RPMI8226 (cell line): ENCODE measurements at places on chromosomes 5 and 9.

- DNase-seq, result no peak
Observed at GRCh38 chr5:91416491-91416890, 33.4 kb upstream of the ARRDC3 start.

- DNase-seq, result no peak
Observed at GRCh38 chr9:101585740-101586139, 9.0 kb downstream of the PPP3R2 start.

DNA sequence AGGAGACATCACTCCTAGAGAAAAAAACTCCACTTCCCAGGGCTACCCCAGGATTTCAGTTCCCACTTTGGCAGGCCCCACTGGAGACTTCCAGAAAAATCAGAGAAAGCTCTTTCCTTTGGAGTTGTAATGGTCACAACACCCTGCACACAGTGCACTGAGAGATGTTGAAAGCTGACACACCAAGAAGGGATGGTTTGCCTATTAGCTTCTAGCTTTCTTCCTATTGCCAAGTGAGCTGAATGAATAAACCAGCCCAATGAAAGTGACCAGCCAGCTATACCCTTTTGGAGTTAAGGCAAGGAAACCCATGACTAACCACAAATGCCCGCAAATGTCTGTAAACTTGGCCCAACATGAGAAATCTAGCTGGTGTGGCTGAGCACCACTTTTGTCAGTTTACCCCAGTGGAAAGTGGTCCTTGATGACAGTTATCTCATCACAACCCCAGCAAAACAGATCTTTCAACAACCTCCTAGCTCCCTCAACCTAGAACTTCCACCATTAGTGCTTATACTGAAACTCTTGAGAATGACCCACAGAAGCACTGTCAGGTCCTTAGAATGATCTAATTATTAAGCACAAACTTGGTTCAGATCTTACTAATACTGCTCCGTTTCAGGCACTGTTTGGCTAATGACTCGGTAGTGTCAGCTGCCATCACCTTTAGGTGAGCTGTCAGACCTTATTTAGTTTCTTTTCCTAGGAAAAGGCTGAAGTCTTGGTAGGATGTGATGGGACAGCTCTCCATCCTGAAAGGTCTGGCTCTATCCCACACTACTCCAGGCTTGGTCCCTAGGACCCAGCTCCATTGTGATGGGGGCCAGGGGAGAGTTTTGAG, 11.2 kb downstream of the IRF1 start:
- no peak for DNase-seq

- peak; percentile 21 for DNase-seq
Observed at GRCh38 chr9:69443178-69443577, 118.2 kb downstream of the ENTREP1 start.

- DNase-seq, result no peak
Observed at GRCh38 chr5:167406513-167406912, 884.9 kb upstream of the WWC1 start.
